Left ventricle myocardium inferior (tissue), 1 donor: ENCODE measurements at places on chromosomes 16 and 17. TPM values are rescaled to one million over a fixed set of nuclear protein-coding genes. Genes with fewer than 3 reads are reported as not detected.

The GRAP gene
- 1.7 TPM for total RNA-seq

The PRSS27 gene
- total RNA-seq, result 0.11 TPM

- peaks cover 27% of the 10 kb centered on the region for H3K4me1 ChIP-seq
- H3K27me3 ChIP-seq, result no peaks in the 10 kb centered on the region
- H3K27ac ChIP-seq, result no peak overlapping the region
- DNase-seq, result no peak
- H3K4me3 ChIP-seq, result no peak overlapping the region
These were observed 2.6 kb upstream of the TMEM219 start for GRCh38 chr16:29959293-29959692.

DNA sequence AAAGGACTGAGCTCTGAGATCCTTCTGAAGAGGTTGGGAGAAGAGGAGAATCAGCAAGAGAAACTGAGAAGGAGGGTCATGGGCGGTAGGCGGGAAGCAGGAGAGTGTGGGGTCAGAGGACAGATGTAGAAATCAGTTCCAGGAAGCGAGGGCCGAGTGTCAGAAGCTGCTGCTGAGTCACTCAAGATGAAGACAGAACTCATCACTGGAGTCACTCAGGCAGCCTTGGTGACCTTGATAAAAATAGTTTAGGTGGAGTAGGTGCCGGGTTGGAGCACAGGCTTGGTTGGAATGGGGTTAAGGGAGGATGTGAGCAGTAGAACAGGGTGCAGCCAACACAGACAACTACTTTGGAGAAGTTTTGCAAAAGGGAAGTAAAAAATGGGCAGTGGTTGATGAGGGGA lies 6.1 kb upstream of the ITGAM start:
- H3K4me1 ChIP-seq, result no peaks in the 10 kb centered on the region
- peak; percentile 20 for DNase-seq
- no peak overlapping the region for H3K27ac ChIP-seq
- no peak overlapping the region for H3K4me3 ChIP-seq
- peaks cover 58% of the 10 kb centered on the region for H3K27me3 ChIP-seq

GRCh38 chr16:2468233-2468724 lies 2.8 kb upstream of the NTN3 start:
- peaks cover 57% of the 10 kb centered on the region for H3K4me1 ChIP-seq
- H3K36me3 ChIP-seq, result no peaks in the 10 kb centered on the region
- peak overlapping the region; percentile 74 for H3K4me3 ChIP-seq
- no peak for DNase-seq
- no peak overlapping the region for H3K27ac ChIP-seq

DNA sequence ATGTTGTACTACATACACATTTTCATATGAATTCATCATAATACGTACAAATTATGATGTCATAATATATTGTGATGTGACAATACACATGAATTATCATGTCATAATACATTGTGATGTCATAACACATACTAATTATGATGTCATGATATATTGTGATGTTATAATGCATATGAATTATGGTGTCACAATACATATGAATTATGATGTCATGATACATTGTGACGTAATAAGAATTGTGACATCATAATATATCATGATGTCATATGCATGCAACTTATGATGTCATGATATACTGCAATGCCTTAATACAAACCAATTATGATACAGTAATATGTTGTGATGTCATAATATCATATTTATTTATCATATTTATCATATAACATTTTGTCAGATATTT lies 2074.3 kb downstream of the TP53TG3F start:
- H3K36me3 ChIP-seq, result no peaks in the 10 kb centered on the region
- no peak for DNase-seq
- H3K27me3 ChIP-seq, result no peaks in the 10 kb centered on the region
- H3K4me1 ChIP-seq, result no peaks in the 10 kb centered on the region
- no peak overlapping the region for H3K27ac ChIP-seq

- H3K27me3 ChIP-seq, result peaks cover 55% of the 10 kb centered on the region
- no peak overlapping the region for H3K4me3 ChIP-seq
- H3K4me1 ChIP-seq, result peaks cover 5% of the 10 kb centered on the region
- DNase-seq, result no peak
These were observed 94.3 kb downstream of the SDK2 start for GRCh38 chr17:73549841-73550430.

DNA sequence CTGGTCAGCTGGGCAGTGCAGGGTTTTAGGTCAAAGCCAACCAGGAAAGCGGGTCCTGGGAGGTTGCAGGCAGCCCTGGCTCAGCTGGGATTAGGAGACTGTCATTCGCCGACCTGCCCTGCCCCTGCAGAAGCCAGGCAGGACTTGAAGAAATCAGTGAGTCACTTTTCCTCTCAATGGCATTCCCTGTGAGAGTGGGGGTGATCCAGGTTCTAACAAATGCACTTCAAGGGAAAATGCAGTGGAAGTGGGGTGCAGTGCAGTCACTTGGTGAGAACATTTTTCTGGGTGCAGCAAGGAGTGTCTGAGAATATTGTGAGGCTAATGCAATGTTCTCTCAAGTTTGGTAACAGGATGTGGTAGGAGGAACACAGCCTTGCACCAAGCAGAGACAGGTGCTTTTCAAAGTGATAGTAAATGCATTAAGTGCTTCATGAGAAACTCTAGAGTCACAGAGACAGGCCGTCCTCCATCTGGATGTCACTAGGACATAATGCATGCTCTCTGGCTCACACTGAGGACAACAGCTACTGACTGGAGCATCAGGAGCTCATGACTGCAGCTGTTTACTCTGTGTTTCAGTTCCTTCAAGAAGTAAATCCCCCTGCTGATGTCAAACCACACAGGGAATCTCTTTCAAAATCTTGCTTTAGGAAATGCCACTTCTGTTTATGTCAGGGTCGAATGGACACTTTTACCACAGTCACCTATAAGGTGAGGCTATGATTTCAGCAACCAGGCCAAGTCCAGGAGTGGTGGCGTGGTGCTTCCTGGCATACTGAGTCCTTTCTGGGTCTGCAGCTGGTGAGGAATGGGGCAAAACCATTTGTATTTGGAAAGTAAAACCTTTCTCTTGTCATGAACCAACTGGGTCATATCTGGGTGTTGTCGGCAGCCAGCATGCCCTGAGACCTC lies 16.7 kb downstream of the CDK5R1 start:
- no peak overlapping the region for H3K4me3 ChIP-seq
- no peaks in the 10 kb centered on the region for H3K4me1 ChIP-seq
- no peak for DNase-seq
- no peaks in the 10 kb centered on the region for H3K27me3 ChIP-seq
- H3K27ac ChIP-seq, result no peak overlapping the region

- H3K27ac ChIP-seq, result no peak overlapping the region
- no peaks in the 10 kb centered on the region for H3K4me1 ChIP-seq
- no peaks in the 10 kb centered on the region for H3K36me3 ChIP-seq
- no peak for DNase-seq
- no peak overlapping the region for H3K4me3 ChIP-seq
These were observed 33.0 kb upstream of the PRKCB start for GRCh38 chr16:23802776-23803175.

DNA sequence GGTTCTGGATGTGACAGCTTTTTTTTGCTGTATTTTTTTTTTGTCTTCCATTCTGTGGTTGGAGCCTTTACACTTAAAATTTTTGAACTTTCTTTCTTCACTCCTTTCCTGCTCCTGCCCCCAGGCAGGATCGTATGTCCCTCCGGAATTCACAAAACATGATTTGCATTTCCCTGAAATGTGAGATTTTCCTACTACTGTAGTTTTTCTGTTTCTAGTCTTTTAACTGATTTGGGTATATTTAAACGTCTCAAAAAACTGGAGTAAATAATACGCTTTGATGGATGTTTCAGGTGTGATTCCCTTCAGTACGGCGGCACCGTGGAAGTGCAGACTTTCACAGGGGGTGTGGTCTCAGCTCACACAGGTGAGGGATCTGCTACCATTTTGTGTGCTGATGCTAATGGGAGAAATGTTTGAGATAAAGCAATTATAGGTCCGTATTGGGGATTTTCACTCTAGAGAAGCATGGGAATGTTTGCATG lies 686 bp downstream of the SRCAP start:
- H3K27me3 ChIP-seq, result no peaks in the 10 kb centered on the region
- peak overlapping the region; percentile 99 for H3K27ac ChIP-seq
- peaks cover 41% of the 10 kb centered on the region for H3K4me1 ChIP-seq
- no peak for DNase-seq

- no peaks in the 10 kb centered on the region for H3K27me3 ChIP-seq
- H3K4me1 ChIP-seq, result no peaks in the 10 kb centered on the region
- no peak overlapping the region for H3K27ac ChIP-seq
- DNase-seq, result peak; percentile 2
- H3K36me3 ChIP-seq, result peaks cover 14% of the 10 kb centered on the region
These were observed 151.7 kb upstream of the CHMP6 start for GRCh38 chr17:80839970-80840369.

DNA sequence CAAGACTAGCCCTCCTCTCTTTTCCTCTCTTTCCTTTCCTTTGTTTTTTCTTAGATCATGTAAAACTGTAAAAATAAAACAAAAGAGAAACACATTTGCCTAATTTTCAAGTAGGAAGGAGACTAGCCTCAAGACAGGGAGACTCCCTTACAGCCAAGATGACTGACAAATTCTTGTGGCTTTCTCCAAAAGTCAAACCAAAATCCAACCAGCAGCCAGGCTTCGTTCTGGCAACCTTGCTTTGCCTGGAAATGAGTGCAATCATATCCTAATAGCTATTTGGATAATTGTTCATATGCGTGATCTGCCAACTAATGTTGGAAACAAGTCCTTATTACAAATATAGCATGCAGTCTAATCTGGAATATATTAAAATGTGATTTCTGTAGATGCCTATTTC lies 868.9 kb upstream of the SOX9 start:
- H3K4me1 ChIP-seq, result no peaks in the 10 kb centered on the region
- no peaks in the 10 kb centered on the region for H3K27me3 ChIP-seq
- no peak for DNase-seq
- H3K36me3 ChIP-seq, result no peaks in the 10 kb centered on the region
- no peak overlapping the region for H3K4me3 ChIP-seq
